ENCODE measurements at places on chromosomes 4 and X.

- no peak for DNase-seq
Observed at GRCh38 chrX:97234471-97235081, 350.9 kb downstream of the RPA4 start.

GRCh38 chrX:140500441-140500840 is 4.4 kb downstream of the SOX3 start:
- DNase-seq: no peak

GRCh38 chr4:83961575-83961974 is 425.7 kb downstream of the GPAT3 start:
- DNase-seq: peak; percentile 36

- DNase-seq: peak; percentile 32
Observed at GRCh38 chr4:109816082-109816442, 500 bp downstream of the GAR1 start.

DNA sequence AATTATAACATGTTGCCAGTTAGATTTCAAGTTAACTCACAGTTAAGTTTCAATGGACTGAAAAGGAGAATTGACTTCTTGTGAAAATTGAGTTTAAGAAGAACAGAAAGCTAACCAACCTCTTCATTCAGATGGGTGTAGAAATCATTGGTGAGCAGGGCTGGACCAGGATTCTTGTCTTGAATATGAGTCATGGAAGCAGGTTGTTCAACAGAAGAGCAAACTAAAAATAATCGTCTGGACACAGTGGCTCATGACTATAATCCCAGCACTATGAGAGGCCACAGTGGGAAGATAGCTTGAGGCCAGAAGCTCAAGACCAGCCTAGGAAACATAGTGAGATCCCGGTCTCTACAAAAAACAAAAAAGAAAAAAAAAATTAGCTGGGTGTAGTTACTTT is 98.2 kb downstream of the ARSJ start:
- DNase-seq: no peak

DNA sequence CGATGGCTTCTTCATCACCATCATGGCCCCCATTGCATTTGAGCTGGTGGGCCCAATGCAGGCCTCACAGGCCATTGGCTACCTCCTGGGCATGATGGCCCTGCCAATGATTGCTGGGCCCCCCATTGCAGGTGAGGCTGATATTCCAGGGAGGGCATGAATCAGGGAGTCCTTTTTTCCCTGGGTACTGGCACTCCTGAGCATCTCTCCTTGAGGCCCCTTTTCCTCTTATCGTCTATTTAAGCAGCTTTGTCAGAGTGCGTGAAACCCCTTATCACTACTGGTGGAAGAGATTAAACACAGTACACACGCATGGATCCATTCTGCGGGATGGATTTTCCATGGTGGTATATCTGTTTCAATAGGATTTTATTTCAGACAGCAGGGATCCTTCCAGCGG is 85.1 kb downstream of the RLIM start:
- no peak for DNase-seq

DNA sequence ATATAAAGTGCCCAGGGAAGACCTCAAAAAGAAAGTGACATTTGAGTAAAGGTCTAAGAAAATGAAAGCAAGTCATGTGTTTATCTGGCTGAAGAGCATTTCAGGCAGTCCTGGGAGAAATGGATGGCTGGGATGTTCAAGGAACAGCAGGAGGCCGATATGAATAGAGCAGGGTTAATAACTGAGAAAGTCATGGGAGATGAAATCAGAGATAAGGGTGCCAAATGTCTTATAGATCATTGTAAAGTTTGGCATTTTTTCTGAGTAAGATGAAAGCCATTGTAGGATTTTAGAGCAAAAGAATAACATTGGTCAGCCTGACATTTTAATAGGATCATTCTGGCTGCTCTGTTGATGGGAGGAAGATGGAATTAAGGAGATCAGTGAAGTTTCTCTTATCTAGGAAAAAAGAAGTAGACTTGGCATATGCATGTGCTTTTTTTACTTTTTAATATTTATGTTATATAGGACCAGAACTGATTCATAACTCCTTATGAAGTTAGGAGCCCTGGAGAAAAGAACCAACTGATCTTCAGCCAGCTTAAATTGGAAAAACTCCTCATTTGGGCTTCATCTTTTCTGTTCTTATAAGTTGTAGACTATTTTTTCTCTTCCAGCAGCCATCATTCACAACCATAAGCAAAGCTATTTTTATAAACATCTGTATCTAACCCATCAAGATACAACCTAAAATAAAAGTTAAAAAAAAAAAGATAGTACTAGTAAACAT is 18.6 kb downstream of the AIMP1 start:
- no peak for DNase-seq

DNA sequence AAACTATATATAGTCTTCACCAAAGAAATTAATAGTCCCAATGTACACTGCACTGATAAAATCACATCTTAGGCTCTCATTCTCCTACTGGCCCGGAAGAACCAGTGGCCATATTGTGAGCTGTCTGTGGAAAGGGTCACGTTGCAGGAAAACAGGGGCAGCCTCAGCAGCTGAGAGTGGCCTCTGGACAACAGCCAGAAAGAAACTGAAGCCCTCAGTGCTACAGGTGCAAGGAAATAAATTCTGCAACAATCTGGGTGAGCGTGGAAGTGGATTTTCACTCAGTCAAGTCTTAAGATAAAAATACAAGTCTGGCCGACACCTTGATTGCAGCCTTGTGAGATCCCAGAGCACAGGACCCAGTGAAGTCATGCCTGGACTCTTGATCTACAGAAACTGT is 3.2 kb upstream of the SLC25A14 start:
- no peak for DNase-seq

GRCh38 chr4:159549098-159549518 is 446.2 kb downstream of the RAPGEF2 start:
- DNase-seq: no peak

DNA sequence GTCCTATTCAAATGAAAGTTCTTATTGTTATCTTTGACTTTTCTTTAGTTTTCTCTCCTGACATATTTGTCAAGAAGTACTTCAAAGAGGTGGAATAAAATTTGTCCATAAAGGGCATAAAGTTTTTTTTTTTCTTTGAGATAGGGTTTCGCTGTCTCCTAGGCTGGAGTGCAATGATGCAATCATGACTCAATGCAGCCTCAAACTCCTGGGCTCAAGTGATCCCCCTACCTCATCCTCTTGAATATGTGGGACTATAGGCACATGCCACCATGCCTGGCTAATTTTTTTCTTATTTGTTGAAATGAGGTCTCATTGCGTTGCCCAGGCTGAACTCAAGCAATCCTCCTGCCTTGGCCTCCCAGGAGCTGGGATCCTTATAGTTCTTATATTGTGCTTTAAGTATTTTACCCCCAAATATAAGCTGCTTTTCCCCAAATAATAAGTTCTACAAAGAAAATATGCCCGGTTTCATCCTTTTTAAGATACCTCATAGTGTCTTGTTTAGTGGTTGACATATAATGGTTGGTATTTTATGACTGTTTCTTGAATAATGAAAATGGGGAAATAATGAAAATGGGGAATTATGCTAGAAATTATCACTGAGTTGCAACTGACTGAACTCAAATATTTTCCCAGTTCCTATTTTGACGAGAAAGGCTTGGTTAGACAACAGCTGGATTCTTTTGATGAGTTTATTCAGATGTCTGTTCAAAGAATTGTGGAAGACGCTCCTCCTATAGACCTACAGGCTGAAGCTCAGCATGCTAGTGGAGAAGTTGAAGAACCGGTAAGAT is 11.6 kb downstream of the POLR2B start:
- no peak for DNase-seq

- DNase-seq: no peak
Observed at GRCh38 chr4:13492747-13493146, 8.6 kb upstream of the RAB28 start.

DNA sequence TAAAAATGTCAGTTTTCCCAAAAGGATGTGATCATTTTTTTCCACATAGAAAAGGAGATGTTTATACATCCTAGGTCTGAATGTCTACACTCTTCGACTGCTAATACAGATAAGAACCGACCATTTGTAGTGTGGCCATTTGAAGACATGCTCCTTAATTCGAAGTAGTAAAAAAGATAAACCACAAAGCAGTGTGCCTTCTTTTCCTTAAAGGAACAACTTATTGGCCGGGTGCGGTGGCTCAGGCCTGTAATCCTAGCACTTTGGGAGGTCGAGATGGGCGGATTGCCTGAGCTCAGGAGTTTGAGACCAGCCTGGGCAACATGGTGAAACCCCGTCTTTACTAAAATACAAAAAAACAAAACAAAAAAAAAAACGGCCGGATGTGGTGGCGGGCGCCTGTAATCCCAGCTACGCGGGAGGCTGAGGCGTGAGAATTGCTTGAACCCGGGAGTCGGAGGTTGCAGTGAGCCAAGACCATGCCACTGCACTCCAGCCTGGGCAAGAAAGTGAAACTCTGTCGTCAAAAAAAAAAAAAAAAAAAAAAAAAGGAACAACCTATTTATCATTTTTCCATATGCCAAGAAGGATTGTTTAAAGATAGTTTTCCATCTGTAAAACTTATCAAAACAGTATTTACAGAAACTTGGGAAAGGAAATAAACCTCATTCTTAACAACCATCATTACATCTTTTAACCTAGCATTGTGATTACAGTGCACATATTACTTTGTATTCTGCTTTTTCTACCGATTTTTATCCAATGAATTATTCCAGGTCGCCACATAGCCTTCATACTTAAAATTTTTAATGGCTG is 2.6 kb downstream of the INTS6L start:
- DNase-seq: no peak

- no peak for DNase-seq
Observed at GRCh38 chrX:73478961-73479360, 32.1 kb downstream of the CDX4 start.

DNA sequence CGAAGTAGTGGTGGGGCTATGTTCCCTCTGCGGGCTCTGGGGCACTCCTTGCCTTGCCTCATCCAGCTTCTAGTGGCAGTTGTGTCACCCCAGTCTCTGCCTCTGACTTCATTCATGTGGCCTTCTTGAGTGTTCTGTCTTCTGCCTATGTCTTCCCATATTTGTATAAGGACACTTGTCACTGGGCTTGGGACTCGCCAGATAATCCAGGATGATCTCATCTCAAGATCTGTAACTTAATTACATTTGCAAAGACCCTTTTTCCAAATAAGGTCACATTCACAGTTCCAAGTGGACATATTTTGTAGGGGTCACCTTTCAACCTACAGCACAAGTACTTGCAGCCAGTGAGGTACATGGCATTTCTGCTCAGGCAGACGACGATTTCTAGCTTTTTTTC is 30.3 kb upstream of the CLDN24 start:
- DNase-seq: no peak

- no peak for DNase-seq
Observed at GRCh38 chrX:6694977-6695376, 160.1 kb upstream of the VCX3A start.

- no peak for DNase-seq
Observed at GRCh38 chr4:177079327-177079726, 230.3 kb upstream of the NEIL3 start.

DNA sequence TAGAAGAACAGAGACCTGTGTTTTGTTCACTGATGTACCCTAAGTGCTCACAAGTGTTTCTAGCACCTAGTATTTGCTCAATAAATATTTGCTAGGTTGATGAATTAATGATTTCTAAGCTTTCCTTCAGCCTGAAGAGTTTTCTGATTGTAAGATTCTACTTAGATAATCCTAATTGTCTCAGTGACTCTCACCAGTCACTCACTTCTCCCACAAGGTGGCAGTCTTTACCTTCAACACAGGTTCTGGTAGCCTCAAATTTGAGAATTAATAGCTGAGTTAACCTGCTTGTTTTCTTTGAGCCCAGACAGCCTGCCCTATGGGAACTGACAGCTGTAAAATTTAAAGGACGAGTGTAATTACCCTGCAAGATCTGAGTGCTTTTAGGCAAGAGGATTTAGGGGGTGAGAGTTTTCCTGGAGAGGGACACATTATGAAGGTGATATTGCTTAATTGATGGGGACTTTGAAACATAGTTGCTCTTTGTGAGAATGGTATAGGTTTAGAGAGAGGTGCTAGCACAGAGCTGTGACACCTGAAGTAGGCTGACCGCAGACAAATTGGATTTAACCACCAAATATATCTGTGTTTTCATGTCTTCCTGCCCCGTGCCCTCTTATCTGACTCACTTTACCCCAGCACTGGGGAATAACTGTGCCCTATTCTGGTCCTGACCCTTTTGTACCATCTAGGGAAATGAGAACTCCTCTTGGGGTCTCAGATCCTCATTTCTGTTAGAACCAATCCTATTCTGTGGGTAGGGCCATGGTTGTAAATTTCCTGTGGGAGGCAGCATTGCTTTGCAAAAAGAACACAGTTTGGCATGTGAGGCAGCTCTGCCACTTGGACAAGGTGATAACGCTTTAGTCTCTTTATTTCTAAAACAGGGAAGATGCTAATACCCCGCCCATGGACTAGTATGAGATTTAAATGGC is 27.7 kb downstream of the CD38 start:
- peak; percentile 63 for DNase-seq

GRCh38 chrX:46611658-46612362 is 38.2 kb downstream of the CHST7 start:
- no peak for DNase-seq

DNA sequence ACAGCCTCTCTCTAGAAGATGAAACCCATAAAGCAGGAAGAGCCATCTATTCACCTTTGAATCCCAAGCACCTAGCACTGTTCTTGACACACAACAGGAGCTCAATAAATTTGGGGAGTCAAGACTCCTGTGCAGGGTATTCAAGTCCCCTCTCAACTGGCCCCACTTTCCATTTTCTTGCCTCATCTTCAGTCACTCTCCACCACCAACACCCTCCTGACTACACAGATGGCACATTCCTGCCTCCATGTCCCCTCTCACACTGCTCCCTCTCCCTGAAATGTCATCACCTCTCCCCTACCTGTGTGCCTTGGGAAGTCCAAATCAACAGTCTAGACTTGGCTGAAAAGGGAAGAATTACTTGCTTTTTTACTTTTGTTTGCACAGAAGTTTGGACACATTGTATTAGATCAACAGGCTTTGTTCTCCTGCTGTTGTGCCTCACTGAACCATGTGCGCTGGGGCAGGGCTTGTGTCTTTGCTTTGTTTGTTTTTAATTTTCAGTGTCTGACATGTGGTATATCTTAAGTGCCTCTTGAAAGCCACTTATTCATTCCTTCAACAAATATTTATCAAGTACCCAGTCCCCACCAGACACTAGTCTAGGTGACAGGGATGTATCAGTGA is 85.1 kb downstream of the APBB2 start:
- DNase-seq: no peak

Data from GM03348 (cell line).